Stimulated activated CD4-positive, alpha-beta T cell treated with anti-CD3 and anti-CD28 coated beads, Interleukin-1b, Interleukin-23, amount 100 ng/mL, for 4 hours (primary cell): ENCODE measurements at places on chromosomes 1 and 21.

DNA sequence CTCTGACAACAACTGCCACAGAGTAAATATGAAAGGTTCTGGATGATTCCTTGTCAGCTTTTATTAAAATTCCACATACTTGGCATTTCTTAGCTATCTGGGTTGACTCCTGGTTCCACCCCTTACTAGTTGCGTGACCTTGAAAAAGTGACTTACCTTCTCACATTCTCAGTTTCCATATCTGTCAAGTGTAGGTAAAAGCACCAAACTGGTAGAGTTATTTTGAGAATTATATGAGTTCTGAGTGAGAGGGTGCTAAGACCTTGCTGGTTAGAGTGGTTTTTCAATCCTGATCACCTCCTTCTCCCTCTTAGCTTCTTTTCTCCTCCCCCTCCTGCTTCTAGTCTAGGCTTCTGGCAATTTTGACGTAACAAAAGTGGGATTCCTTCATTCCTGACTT, 83.4 kb upstream of the ABCD3 start:
- DNase-seq = no peak

- DNase-seq = no peak
Measured at GRCh38 chr1:59219916-59220315, 77.0 kb upstream of the FGGY start.

GRCh38 chr1:230067871-230068620, 1.0 kb downstream of the GALNT2 start:
- DNase-seq = no peak

- DNase-seq = no peak
Measured at GRCh38 chr1:24481843-24482610, 20.6 kb upstream of the RCAN3 start.

GRCh38 chr1:48808496-48808895, 31.8 kb upstream of the BEND5 start:
- no peak for DNase-seq

DNA sequence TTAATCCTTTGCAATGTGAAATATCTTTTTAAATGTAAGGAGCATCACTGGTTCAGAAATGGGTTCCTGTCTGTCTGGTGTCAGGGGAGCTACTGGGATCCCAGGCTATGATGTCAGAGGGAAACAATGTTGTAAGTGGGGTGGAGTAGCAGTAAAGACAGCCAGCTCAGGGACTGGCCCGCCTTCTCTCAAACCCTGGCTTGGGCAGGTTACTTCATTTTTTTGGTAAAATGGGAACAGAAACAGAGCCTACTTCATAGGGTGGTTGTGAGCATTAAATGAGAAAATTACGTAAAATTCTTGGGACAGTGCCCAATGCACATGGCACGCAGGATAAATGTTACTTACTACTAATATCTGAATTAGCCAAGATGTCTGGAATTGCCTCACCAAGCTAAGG, 30.7 kb upstream of the IL20 start:
- DNase-seq = no peak

DNA sequence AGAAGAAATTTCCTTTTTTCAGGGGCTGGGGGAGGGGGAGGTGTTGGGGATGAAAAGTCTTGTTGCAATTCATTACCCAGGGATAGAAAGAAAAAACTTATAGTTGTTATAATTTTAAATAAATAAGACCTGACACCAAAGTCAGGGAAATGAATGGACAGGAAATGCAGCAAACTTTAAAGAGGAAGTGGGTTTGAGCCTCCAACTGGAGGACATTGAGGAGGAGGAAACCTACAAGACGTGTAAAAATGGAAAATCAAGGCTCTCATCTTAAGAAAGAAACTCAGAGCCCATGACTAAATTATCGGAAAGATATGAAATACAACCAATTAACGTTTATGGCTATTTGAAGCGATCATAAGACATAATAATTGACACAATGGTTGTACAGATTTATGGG, 54.4 kb downstream of the NIBAN1 start:
- DNase-seq = no peak

- DNase-seq = no peak
Measured at GRCh38 chr1:10108134-10108663, 75.4 kb downstream of the UBE4B start.

- DNase-seq = no peak
Measured at GRCh38 chr1:233362743-233363142, 35.2 kb downstream of the MAP3K21 start.
